NCI-H1417 (cell line): ENCODE measurements at places on chromosomes 4 and X.

DNA sequence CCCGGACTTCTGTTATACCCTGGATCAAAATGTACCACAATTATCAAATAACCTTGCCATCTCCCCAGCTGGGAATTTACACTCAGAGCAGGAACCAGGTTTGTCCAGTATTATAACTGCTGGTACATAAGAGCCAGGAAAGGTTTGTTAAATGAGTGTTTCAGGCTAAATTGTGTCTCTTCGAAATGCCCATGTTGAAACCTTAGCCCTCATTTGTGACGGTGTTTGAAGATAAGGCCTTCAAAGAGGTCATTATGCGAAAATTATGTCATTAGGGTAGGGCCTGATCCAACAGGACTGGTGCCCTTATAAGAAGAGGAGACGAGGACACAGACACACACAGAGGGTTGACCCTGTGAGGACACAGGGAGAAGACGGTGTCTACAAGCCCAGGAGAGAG is 73.5 kb upstream of the DHRSX start:
- DNase-seq, result no peak

DNA sequence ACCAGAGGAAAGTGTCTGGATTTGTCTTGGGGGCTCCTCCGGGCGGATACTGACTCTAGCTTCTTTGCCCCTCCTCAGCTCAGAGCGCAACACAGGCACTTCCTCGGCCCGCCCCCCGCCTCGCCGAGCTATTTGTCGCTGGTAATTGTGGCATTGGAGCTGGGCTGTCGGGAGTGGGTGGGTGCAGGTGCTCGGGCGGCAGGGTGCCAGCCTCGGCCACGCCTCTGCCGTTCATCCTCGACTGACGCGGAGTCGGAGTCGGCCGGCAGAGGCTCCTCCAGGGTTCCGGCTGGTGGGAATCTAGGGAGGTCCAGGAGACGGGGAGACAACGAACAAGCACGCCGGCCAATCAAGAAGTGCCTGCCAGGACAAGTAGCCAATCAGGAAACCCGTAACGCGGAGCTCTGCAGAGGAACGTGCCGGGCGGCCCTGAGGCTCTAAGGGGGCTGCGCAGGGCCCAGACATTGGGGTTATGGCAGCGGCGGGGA is 3.9 kb upstream of the SYN1 start:
- DNase-seq, result peak; percentile 78

- peak; percentile 63 for DNase-seq
Observed at GRCh38 chr4:67934628-67935027, 28.7 kb downstream of the TMPRSS11A start.

GRCh38 chrX:63506320-63506719 is 155.2 kb upstream of the SPIN4 start:
- DNase-seq, result peak; percentile 7

- DNase-seq, result no peak
Observed at GRCh38 chrX:69036674-69037573, 128.3 kb downstream of the PJA1 start.

DNA sequence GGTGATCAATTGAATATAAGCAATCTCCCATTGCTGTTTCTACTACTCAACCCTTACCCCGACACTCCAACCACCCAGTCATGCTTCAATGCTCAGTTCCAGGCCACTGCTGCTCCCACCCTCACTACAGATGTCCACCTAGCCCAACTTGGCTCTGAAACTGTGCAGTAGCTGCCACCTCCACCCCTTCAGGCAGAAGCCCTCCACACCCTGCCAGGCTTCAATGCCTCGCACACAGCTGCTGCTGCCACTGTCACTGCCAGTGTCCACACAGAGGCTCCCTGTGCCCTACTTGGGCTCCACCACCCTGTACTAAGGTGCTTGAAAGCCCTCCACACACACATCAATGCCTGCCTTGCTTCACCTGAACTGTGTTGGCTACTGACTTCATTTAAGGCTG is 34.6 kb downstream of the LAMTOR3 start:
- no peak for DNase-seq

- no peak for DNase-seq
Observed at GRCh38 chr4:153784166-153784699, 4.7 kb downstream of the SFRP2 start.

DNA sequence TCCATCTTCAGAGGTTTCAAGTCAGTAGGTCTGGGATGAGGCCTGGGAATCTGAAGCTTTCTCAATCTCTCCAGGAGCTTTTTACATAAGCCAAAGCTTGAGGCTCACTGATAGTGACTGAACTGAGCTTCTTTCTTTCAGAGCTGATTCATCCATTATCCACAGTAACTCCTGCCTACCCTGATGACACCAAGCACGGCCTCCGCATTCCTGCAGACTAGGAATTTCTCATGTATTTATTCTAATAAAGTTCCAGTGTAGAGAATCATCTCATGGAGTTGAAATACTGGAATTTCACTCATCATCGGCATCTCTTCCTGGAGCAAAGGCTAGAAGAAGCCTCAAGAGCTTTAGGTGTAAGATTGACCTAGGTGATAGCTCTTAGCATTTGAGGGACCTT is 12.1 kb upstream of the DCTD start:
- DNase-seq, result no peak

GRCh38 chrX:14398725-14399124 is 130.6 kb upstream of the GLRA2 start:
- DNase-seq, result no peak

DNA sequence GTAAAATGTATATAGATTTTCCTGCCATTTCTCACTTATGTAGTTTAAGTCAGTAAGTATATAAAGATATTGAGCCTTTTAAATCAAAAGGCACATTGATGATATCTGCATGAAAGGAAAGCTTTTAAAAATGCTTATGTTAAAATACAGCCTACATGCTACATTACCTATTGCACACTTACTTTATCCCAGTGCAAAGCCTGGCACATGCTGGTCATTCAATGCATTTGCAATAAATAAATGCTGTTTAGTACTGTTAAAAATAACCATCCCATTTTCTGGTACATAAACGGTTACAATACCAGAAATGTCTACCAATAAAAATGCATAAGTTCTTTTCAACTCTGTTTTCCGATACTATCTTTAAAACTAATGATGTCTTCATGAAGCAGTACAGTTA is 22.1 kb upstream of the SPATA4 start:
- DNase-seq, result no peak
